ENCODE measurements at places on chromosomes 16 and 17. TPM values are rescaled to one million over a fixed set of nuclear protein-coding genes. Genes with fewer than 3 reads are reported as not detected.

The CHST6 gene
- 1.1 TPM for polyA plus RNA-seq

The PLEKHH3 gene
- polyA plus RNA-seq, result 12.1 TPM

The KSR1 gene
- 37.0 TPM for polyA plus RNA-seq

The UNC119 gene
- polyA plus RNA-seq, result 31.9 TPM

The TNK1 gene
- 6.1 TPM for polyA plus RNA-seq

The BICDL2 gene
- polyA plus RNA-seq, result 0.07 TPM

The SLC12A3 gene
- polyA plus RNA-seq, result 37.2 TPM

The PSMD7 gene
- polyA plus RNA-seq, result 75.7 TPM

The TRIM25 gene
- polyA plus RNA-seq, result 35.2 TPM

The GAST gene
- not detected for polyA plus RNA-seq

The GJD3 gene
- not detected for polyA plus RNA-seq

The PRR35 gene
- polyA plus RNA-seq, result 0.59 TPM

The RPRML gene
- not detected for polyA plus RNA-seq

The C16orf86 gene
- 4.3 TPM for polyA plus RNA-seq

The GRIN2C gene
- 0.27 TPM for polyA plus RNA-seq

The TNFRSF13B gene
- not detected for polyA plus RNA-seq

The G6PC1 gene
- polyA plus RNA-seq, result 5.1 TPM

The SCIMP gene
- polyA plus RNA-seq, result 1.4 TPM

The CA7 gene
- 0.53 TPM for polyA plus RNA-seq

The AANAT gene
- 0.23 TPM for polyA plus RNA-seq

The COASY gene
- 41.1 TPM for polyA plus RNA-seq

The ZNF771 gene
- 4.7 TPM for polyA plus RNA-seq

The RPL13 gene
- polyA plus RNA-seq, result 2,647 TPM

The YPEL2 gene
- polyA plus RNA-seq, result 35.1 TPM

All from left renal pelvis (tissue), 4 donors.